ENCODE measurements at places on chromosomes 4 and X. TPM values are rescaled to one million over a fixed set of nuclear protein-coding genes. Genes with fewer than 3 reads are reported as not detected.

SH3BGRL gene
- total RNA-seq: 36.6 TPM

- no peak for DNase-seq
Observed at GRCh38 chrX:68532831-68533533, 34.1 kb downstream of the YIPF6 start.

GPAT3 gene
- 1.6 TPM for total RNA-seq

DNA sequence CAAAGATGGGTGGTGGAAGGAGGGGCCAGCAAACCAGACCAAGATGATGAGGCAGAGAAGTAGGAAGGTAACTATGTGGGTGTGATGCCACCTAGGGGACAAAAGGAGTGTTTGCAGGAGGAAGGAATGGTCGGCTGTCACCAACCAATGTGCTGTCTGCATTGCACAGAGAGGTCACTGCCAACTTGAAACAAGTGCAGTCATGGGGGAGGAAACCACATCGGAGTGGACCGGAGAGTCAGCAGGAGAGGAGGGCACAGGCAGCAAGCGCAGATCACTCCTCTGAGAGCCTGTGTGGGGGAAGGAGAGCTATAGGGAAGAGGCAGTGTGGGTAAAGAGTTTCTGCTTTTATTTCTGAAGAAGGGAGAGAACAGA, 38.5 kb upstream of the FGFBP2 start:
- peak; percentile 59 for DNase-seq

DNA sequence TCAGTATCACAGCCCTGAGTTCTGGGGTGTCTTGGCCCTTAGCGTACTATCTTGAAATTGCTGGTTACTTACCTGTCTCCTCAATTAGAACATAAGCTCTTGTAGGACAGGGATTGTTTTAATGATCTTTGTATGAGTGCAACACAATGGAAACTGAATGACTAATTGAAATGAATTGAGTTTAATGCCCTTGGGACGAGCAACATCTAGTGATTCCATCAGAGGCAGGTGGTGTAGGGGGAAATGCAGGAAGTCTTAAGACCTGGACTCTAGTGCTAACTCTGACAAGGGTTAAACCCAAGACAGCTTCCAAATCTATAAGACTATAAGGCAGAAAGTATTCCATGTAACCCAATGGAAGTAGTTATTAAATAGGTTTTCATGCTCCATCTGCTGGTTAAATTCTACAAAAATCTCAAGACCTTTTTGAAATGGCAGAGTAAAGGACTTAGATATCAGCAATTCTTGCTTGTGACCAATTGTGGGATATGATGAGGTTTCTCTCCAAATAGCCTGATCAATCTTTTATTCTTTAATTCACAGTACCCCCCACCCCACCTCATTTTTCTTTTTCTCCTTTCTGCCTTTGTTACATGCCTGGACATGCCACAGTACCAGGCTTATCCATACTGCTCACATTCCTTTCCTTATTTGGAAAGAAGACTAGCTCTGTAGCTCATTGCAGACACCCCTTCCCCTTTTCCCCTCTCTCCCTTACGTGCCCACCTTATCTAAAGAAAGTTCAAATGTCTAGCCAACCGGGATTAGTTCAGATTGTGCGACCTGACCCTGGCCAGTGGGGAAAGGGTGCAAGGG, 340.8 kb downstream of the PAPSS1 start:
- no peak for DNase-seq

DNA sequence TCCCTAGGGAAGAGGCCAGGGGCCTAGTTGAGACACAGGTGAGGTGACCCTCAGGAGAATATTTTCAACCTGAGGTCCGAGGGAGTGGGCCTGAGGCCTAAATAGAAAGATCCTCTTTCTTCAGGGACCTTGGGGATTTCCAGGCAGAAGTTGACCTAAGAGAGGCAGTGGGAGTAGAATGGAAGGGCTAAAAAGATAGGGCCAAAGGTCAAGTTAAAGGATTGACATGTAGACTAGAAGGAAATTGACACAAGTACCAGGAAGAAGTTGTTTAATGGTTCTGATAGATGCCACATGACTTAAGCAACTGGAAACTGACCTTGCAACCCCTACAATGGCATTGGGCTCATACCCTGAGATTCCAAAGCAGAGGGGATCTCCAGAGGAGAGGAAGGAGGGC, 76.9 kb downstream of the SHROOM3 start:
- no peak for DNase-seq

DNA sequence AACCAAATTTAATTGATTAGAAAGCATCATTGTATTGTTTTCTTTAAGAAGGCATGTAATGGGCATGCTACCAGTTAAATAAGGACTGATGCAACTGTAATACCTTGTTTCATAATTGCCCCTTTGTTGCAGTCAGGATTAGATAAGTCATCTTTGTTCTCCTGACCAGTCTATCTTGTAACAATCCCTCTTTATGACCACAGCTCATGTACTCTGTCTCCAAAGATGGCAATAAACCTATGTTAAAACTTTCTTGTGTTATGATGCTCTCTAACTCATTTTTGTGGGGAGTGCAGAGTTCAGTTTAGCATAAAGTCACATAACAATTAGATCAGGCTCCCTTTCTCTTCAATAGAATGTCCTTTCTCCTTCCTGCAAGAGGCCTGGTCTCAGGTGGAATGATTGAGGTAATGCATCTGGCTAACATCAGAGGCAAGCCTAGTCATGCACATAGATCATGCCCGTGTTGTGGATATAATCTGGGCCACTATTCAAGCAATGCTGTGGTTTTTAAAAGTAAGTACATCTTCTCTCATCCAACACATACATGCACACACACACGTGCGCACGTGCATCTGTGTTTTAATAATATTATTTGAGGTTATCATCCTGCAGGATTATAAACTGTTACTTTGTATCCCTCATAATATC, 45.6 kb downstream of the TMEM154 start:
- no peak for DNase-seq

All from WTC11 (cell line).